ENCODE measurements at places on chromosomes 5 and 9.

DNA sequence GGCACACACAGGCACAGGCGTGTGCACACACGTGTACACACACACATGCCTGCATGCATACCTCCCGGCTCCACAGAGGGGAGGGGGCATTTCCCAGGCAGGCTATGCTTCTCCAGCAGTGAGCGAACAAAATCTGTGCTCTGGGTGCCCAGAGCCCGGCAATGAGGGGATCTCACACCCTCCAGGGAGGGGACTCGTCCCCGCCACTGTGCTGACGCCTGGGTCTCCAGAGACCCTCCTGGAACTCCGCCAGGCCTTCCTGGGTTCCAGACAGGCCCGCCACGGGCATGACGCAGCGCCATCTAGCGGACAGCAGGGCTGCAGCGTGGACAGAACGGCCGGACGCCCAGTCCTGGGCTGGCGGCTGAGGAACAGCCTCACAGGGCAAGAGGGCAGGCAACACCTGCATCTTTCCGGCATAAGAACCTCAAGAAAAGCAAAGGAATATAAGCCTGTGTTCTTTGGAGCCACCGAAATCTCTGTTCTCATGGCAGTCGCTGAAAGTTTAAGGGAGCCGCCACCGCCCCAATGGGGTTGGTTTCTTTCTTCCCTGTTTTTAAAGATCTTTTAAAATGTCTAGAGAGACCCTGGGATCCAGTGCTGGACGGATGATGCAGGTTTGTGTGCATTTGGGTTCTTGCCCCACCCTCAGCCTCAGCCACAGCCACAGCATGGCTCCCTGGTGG, 135.6 kb upstream of the PPP1R26 start:
- DNase-seq = peak; percentile 29

DNA sequence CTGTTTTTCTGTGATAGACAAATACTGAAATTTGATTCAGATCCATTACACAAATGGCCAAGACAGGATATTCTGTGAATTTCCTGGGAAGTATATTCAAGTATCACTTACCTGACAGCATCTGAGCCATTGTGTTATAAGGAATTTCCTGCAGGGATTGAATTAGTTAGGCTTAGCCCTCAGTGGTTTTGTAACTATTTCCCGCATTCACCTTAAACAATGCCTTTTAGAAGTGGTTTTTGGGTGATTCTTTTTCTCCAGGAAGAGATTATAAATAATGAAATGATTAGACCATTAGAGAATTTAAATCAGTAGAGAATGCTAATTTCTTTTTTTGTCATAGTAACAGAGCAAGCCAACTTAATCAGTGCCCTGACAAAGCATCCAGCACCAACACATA, 30.6 kb downstream of the ITGA1 start:
- DNase-seq = no peak

DNA sequence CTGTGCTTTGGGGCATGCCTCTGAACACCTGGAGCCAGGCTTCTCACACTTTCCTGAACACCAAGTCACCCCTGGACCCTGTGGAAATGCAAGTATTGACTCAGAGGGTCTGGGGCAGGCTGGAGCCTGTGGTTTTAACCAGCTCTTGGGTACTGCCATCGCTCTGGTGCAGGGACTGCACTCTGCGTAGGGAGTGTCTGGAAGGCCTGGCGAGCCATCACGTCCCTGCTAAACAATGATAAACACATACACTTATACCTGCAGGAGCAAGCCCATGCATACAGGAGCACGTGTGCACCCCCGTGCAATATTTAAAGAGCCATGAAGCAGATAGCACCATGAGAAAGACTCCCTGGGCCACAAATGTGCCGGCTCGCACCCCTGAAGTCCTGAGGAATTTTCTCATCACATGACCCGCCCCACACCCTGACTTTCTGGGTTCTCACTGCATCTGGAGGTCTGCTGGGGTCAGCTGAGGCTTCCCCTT, 267.7 kb downstream of the GADD45G start:
- no peak for DNase-seq

DNA sequence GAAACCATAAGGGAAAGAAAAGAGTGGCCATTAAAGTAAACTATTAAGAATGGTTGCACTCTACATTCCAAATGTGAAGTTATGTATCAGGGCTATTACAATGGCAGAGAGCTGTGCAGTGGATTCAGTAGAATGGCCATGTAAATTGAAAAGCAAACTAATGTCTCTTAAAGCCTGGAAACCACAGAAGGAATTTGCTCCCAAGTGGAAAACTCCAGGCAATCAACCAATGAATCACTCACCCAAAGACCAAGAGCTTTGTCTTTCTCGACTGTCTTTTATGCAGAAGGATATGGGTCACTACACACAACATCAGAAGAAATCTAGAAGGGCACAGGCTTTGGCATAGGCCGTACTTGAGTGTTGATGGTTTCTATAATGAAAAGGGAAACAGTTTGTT, 114.9 kb downstream of the TLE1 start:
- no peak for DNase-seq

GRCh38 chr9:121285835-121286687, 18.1 kb downstream of the GSN start:
- DNase-seq = no peak

DNA sequence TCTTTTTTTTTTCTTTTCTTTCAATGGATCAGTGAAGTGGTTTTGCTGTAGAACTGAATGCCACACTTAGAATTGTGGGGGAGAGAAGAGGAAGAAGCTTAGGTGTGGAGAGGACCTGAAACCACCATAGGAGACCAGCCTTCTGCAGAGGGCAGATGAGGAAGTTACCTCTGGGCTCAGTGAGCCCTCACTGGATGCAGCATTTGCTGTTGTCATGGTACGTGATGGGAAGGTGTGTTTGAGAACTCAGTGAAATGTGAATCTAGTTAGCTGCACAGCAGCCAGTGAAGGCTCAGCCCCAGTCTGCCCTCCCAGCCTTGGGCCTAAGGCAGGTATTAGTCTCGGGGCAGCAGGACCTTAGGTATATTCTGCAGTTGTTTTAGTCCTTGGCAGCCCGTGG, 17.5 kb downstream of the CYFIP2 start:
- DNase-seq = no peak

GRCh38 chr9:120265791-120266190, 314.2 kb downstream of the CDK5RAP2 start:
- DNase-seq = no peak

- no peak for DNase-seq
Measured at GRCh38 chr5:168438349-168438748, 47.9 kb upstream of the RARS1 start.
